HFFc6 (cell line): ENCODE measurements at places on chromosomes 7 and 10. TPM values are rescaled to one million over a fixed set of nuclear protein-coding genes. Genes with fewer than 3 reads are reported as not detected.

DNA sequence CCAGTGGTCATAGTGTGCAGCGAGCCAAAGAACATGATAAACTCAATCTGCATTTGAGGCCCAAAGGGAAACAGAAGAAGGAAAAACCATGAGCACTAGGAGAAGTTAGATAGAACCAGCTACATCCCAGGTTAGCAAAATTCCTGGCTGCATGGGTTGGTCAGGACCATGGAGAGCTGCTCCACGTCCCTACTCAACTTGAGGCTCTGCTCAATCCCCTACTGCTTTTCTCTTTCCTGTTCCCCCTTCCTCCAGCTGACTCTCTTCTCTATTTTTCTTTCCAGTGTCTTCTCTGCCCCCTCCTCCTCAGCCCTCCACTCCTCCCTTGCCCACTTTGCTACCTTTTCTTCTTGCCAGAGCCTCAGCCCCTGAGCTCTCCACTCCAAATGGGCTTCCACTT, 21.9 kb upstream of the VSIR start:
- H3K27ac ChIP-seq: no peak overlapping the region
- no peaks in the 10 kb centered on the region for H3K36me3 ChIP-seq
- peaks cover 14% of the 10 kb centered on the region for H3K27me3 ChIP-seq
- DNase-seq: no peak
- H3K4me3 ChIP-seq: no peak overlapping the region
- H3K4me1 ChIP-seq: no peaks in the 10 kb centered on the region

Gene PPP1R3A
- not detected in 3 replicates for total RNA-seq

Gene CFAP46
- 0.97 to 1.4 TPM in 2 of 3 replicates, not detected in the other for total RNA-seq

Gene PRKCQ
- not detected in 2 replicates for total RNA-seq

Gene PON3
- not detected in 3 replicates for total RNA-seq

DNA sequence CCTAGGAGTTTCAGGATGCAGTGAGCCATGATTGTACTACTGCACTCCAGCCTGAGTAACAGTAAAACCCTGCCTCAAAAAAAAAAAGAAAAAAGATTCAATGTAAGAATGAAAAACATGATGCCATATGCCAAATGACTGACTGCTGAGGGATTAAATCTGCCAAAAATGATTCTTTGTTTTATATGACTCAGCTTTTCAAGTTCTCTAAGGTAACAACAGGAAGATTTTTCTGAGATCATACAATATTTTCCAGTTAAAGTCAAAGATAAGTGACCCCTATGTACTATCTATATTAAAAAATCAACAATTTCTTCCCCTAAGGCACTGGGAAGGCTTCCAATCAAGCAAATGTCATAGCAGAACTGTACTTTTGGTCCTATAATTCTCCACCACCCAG, 271.2 kb upstream of the IMMP2L start:
- no peak overlapping the region for H3K4me3 ChIP-seq
- H3K27me3 ChIP-seq: no peaks in the 10 kb centered on the region
- peak overlapping the region; percentile 87 for H3K27ac ChIP-seq
- peaks cover 62% of the 10 kb centered on the region for H3K4me1 ChIP-seq

Gene PGAM2
- 0.34 TPM in 1 of 3 replicates, not detected in the others for total RNA-seq

DNA sequence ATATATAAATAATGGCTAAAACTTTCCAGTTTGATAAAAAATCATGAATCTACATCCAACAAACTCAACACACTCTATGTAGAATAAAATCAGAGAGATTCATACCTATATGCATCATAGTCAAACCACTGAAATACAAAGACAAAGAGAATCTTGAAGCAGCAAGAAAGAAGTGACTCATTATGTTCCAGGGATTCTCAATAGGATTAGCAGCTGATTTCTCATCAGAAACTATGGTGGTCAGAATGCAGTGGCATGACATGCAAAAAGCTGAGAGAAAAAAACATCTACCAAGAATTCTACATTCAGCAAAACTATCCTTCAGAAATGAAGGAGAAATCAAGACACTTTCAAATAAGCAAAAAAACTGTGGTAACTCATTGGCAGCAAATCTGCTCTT, 187.4 kb downstream of the RNLS start:
- no peak overlapping the region for H3K27ac ChIP-seq
- peaks cover 11% of the 10 kb centered on the region; the same call in 1 of the 2 replicates for H3K36me3 ChIP-seq
- peak; percentile 28 for DNase-seq
- H3K27me3 ChIP-seq: no peaks in the 10 kb centered on the region; the same call in 1 of the 2 replicates
